ENCODE measurements at places on chromosomes 6 and 20. TPM values are rescaled to one million over a fixed set of nuclear protein-coding genes. Genes with fewer than 3 reads are reported as not detected.

Gene MCCD1
- total RNA-seq: not detected

Gene RFX6
- not detected for total RNA-seq

Gene IMPG1
- not detected for total RNA-seq

Gene NOX3
- not detected for total RNA-seq

Gene GABRR1
- not detected for total RNA-seq

Gene ENPP1
- 0.13 TPM for total RNA-seq

Gene ZNF311
- total RNA-seq: 0.13 TPM

Gene MCM9
- total RNA-seq: 11.8 TPM

Data from dermis microvascular lymphatic vessel endothelial cell (primary cell).